ENCODE measurements at places on chromosomes 7 and 10.

DNA sequence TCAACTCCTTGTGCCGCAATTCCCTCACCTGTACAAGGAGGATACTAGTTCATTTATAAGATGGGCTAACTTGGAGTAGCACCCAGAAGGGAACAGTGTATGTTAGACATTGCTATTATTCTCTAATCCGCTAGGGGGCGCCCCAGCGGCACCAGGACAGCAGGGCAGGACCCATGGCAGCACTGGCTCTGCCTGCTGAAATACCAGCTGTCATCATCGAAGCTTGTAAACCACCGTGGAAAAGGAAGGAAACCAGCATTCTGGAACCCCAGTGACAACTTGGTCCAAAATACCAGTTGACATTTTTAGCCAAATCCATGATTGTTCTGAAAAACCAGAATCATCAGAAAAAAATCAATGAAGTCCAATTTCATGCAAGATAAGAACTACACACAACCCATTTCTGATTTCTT lies 134.4 kb downstream of the ITGA8 start:
- DNase-seq = no peak

- no peak for DNase-seq
These were observed 1.8 kb upstream of the OPN4 start for GRCh38 chr10:86652361-86653202.

- no peak for DNase-seq
These were observed 61.3 kb upstream of the EN2 start for GRCh38 chr7:155396661-155397060.

GRCh38 chr10:52517012-52517411 lies 202.9 kb downstream of the DKK1 start:
- no peak for DNase-seq

- DNase-seq = no peak
These were observed 331.4 kb upstream of the MGMT start for GRCh38 chr10:129135624-129136023.

GRCh38 chr10:99365736-99366135 lies 36.6 kb downstream of the CNNM1 start:
- no peak for DNase-seq

DNA sequence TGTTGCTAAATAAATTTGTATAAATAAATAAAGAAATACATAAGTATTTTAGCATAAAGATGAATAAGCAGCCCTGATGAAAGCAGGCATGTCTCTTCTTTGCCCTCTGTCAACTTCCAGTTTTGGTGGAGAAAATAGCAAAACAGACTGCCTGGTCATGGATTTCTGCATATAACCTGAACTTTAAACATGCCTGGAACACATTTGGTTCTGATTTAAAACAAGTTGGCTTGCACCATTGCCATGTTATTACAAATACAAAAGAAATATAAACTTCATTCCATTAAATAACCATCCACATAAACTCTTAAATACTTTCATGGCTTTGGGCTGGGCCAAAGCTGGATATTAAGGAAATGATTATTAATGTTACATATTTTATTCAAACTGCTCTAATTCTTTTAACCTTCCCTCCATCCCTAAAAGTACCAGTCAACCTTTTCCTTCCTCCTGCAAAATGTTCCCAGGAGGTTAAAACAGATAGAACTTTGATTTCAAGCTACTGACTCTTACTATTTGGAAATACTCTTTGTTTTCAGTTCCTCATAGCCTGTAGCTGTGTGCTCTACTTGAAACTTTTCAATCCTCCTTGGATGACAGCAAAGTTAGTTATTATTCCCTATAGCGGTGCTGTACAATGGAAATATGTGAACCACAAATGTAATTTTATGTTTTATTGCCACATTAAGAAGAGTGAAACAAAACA lies 96.3 kb downstream of the BICC1 start:
- DNase-seq = no peak

DNA sequence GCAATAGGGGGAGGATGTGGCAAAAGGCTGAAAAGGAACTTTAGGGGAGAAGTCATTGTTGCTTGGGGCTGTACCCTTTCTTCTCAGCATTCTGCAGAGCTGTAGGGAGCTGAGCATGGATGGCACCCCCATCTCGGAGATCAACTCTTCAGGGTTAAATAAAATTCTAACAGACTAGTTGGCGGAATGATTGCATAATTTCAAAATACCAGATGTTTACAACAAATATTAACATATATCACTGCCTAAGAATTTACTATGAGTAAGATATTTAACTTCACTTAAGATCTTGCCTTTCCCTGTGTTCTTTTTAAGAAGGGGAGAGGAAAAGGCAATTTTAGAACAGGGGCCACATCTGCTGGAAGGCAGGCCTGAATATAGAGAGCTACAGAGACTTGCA lies 509 bp upstream of the OR2F1 start:
- DNase-seq = no peak

GRCh38 chr7:37016064-37016878 lies 292.0 kb upstream of the AOAH start:
- no peak for DNase-seq

DNA sequence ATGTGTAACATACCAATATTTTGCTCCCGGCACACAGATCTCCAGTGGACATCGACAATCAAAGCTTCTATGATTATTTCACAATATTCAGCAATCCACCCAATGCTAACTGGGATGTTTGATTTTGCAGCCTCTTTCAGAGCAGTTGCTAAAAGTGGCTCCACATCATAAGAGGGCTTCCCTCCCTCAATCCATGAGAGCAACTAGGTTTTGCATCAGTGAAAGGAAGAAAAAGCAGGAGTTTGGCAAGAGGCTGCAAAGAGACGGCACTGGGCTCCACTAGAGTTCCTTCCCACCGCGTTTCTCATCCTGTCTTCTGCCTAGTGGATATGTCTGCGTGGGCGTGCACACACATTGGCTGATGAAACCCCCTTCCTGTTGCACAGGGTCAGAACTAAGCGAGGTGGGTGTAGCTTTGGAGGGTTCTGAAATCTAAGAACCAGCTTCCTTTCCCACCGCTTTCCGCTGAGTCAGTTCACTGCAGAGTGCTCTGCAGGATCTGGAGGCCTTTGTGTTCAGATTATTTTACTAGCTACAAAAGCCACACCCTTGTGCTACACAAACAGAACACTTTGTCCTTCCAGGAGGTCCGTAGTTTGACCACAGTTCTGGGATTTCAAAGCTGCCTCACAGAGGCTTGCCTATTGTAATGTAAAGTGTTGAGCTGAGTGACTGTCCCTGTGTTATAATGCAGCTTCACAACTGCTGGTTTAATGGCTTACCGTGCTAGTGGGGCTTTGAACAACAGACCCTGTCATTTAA lies 28.1 kb downstream of the ARL4A start:
- DNase-seq = no peak

- no peak for DNase-seq
These were observed 258.0 kb downstream of the CELF2 start for GRCh38 chr10:11275651-11276050.

- DNase-seq = no peak
These were observed 108.4 kb upstream of the NPY start for GRCh38 chr7:24175603-24176002.

- DNase-seq = no peak
These were observed 35.8 kb downstream of the TAX1BP1 start for GRCh38 chr7:27775782-27776181.

DNA sequence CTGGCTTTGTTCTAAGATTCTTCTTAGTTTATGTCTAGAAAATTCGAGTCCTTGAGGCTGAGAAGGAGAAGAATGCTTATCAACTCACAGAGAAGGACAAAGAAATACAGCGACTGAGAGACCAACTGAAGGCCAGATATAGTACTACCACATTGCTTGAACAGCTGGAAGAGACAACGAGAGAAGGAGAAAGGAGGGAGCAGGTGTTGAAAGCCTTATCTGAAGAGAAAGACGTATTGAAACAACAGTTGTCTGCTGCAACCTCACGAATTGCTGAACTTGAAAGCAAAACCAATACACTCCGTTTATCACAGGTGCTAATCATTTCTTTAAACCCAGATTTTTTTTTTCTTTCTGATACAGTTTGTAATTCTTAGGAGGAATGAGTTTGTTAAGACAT lies 6.7 kb downstream of the CEP55 start:
- no peak for DNase-seq

DNA sequence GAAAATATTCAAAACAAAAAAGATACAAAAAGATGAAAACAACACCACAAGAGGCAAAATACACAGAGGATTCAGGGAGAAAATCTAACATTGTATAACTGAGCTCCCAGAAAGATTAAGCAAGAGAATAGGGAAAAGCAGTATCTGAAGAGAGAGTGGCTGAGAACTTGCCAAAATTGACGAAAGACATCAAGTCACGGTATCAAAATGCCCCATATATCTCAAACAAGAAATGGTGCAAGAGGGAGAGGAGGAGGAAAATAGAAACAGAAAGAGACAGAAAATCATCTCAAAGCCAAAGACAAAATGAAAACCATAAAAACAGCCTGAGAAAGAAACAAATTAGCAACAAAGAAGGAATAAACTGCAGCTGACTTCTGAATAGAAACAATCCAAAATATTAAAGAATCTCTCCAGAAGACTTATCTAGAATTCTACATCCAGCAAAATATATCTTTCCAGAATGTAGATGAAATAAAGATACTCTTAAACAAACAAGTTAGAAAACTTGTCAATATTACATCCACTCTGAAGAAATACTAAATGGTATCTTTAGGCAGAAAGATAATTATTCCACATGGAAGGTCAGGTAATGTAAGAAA lies 5.5 kb downstream of the USP6NL start:
- no peak for DNase-seq

DNA sequence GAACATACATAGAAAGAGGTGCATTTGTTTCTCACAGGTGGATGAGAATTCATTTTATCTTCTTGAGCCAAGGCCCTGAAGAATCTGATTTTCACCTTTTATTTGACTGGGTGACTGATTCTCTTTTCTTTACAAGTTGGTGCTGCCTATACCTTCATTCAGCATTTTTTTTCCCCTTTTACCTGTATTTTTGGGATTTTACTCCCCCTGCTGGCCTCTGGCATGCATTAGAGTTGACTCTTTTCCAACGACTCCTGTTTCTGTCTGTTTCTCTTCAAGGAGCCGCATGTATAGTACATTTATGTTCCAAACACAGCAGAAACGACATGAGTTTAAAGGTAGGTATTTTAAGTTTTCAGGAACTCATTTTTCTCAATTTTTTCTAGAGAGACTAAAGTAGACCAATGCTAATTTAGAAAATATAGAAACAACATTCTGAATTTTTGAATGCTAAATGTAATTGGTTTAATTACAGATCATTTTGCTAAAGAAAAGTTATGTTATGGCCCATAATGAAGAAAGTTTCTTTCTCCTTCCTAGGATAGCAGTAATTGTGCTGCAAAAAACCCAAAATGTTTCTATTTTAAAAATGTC lies 149.8 kb upstream of the HDAC9 start:
- DNase-seq = no peak

GRCh38 chr7:111558991-111559390 lies 3.3 kb downstream of the IMMP2L start:
- no peak for DNase-seq

GRCh38 chr7:29277436-29278215 lies 83.1 kb downstream of the CHN2 start:
- DNase-seq = no peak

GRCh38 chr10:62302760-62303159 lies 34.1 kb upstream of the RTKN2 start:
- DNase-seq = no peak

- peak; percentile 13 for DNase-seq
These were observed 31.3 kb downstream of the CTBP2 start for GRCh38 chr10:125129076-125129458.

DNA sequence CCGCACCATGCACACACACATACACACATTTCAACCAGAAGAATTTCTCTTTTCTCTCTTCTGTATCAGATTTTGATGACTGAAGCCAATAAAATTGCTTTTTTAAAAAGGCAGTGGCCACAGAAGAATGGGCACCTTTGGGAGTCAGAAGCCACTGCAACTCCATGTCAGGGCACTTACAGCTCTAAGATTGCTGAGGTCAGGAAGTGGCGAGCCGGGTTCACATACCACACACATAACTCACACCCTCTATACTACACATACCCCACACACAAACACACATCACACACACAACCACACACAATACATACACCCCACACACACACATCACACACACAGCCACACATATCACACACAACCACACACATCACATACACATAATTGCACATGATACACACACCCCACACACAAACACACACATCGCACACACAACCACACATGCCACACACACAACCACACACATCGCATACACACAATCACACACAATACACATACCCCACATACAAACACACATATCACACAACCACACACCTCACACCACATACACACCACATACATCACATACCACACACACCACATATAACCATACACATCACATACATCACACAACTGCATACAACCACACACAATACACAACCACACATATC lies 31.2 kb downstream of the GPRIN2 start:
- DNase-seq = peak; percentile 60

- DNase-seq = no peak
These were observed 510 bp upstream of the TRPV5 start for GRCh38 chr7:142934056-142934455.

GRCh38 chr10:93874309-93875031 lies 19.3 kb upstream of the SLC35G1 start:
- no peak for DNase-seq

DNA sequence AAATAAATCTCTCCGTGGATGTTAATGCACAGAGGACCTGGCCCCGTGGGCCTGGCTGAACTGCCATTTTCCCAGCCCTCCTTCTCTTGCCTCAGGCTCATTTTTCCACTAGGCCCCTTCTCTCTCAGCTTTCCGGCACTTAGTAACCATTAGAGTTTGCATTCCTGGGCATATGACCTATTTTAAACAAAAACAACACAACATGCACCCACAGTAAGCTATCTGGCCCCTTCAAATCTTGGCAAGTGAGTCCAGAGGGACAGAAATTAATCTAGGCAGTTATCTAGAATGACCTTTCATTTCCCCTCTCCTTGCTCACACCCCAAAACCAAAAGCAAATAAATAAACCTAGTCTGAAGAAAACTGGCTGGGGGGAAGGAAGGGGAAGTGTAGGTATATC lies 11.7 kb downstream of the FBXW4 start:
- no peak for DNase-seq

GRCh38 chr10:121732172-121732571 lies 133.9 kb upstream of the FGFR2 start:
- no peak for DNase-seq

GRCh38 chr7:6691609-6692106 lies 15.1 kb downstream of the ZNF12 start:
- DNase-seq = no peak

- DNase-seq = no peak
These were observed 138.9 kb downstream of the GRK5 start for GRCh38 chr10:119346095-119346832.

Data from chondrocyte (in vitro differentiated cells).